Common myeloid progenitor, CD34-positive (primary cell): ENCODE measurements at places on chromosomes 2 and 18.

DNA sequence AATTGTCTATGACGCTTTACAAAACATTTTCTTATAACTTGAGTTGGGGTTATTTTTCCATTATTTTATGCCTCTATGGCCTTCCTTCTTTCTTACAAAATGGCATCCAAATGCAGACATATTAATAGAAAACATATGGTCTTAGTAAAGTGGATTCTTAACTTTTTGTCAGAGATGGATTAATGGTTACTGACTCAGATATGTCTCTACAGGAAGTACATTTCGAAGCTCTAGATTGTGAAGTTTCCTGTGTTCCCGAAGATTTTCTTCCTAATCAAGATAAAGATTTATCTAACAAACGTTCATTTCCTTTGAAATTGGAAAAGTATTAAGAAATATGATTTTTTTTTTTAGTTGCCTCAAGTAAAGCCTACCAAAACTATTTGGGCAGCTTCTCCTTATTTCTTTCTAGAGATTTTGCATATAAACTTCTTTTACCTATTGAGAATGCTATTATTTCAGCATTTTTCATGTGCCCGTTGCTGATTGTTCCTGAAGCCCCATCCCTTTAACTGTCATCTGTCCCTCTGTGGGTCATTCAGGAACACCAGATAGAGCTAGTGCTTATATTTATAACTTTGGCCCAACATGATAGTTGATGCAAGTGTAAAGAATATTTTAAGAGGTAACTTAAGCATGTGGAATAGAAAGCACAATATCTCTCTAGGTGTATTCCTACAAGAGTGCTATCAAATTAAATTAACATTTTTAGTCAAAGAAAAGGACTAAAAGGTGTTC lies 498.0 kb downstream of the CCDC85A start:
- DNase-seq, result no peak

DNA sequence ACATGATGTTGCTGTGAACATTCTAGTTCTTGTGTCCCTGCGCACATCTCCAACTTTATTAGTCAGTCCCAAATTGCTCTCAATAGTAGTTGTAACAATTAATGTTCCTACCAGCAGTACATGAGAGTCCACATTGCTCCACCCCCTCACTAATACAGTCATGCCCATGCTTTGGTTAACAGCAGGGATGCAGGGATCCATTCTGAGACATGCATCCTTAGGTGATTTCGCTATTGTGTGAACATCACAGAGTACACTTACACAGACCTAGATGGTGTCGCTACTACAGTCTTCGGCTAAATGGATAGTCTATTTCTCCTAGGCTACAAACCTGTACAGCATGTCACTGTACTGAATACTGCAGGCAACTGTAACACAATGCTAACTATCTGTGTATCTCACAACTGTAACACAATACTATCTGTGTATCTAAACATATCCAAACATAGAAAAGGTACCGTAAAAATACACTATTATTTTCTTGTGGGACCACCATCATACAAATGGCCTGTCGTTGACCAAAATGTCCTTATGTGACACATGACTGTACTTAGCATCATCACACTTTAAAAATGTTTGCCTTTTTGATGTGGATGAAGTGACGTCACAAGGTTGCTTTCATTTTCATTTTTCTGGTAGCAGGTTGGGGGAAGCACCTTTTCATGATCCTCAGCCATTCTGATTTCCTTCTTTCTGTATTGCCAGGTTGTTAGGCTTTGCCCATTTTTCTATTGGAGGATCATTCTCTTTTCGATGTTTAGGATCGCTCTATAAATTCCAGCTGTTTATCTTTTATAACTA lies 82.9 kb upstream of the RNF152 start:
- peak; percentile 48 for DNase-seq

- DNase-seq, result peak; percentile 34
These were observed 86.7 kb upstream of the B3GNT7 start for GRCh38 chr2:231308631-231309428.

- peak; percentile 43 for DNase-seq
These were observed 494 bp downstream of the HNRNPLL start for GRCh38 chr2:38602136-38602731.

- no peak for DNase-seq
These were observed 236.5 kb downstream of the TPGS2 start for GRCh38 chr18:36592282-36592681.

DNA sequence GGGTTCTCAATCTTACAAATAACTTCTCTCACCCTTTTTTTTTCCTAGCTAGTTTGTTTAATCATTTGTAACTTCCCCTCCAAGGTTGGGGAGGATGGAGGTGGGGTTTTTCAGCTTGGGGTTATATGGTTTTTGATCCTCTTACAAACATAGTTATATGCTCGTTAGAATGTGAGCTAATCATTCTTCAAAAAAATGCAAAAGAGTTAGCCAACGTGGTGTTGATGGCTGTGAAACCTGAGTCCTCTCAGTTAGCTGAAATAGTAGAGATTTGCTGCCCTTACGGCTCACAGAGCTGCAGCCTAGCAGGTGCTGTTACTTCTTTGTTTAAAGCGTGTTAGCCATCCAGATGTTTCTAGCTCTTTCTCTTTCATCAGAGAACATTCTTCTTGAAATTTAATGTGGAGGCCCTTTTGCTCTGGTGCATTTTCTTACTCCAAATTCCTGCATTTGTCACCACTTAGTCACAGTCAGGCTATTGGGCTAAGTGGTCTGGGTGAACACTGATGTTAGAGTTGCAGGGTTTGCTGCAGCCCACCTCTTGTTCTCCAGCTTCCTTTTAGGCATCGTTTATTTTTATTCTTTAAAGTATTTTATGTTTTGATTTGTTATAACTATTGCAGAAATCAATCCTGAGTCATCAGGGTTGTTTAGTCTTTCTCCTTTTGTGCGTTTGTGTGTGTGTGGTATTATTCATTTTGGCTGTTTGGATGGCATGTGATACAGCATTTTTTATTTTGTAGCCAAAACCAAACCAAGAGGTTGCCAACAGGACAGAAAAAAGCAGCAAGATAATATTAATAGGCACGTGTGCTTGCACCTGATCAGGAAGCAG lies 41.1 kb downstream of the LIMS1 start:
- DNase-seq, result no peak

DNA sequence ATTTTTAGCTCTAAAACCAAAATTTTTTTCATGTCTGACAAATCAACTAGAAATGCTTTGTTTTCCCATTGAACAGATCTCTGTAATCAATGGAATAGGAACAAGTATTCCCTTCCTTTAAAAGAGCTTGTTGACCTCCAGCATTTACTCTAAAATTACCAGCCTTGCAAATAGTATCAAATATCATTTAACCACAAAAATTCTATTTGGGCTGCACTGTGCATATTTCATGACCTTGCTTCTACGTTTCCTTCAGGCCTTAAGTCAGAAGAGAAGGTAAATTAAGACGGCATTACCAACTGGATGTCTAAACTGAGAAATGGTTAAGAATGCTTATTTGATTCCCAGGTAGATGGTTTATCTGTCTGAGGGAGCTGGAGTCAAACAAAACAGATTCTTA lies 33.3 kb upstream of the NRXN1 start:
- no peak for DNase-seq
